Activated naive CD4-positive, alpha-beta T cell (primary cell): ENCODE measurements at places on chromosomes 2 and 18.

DNA sequence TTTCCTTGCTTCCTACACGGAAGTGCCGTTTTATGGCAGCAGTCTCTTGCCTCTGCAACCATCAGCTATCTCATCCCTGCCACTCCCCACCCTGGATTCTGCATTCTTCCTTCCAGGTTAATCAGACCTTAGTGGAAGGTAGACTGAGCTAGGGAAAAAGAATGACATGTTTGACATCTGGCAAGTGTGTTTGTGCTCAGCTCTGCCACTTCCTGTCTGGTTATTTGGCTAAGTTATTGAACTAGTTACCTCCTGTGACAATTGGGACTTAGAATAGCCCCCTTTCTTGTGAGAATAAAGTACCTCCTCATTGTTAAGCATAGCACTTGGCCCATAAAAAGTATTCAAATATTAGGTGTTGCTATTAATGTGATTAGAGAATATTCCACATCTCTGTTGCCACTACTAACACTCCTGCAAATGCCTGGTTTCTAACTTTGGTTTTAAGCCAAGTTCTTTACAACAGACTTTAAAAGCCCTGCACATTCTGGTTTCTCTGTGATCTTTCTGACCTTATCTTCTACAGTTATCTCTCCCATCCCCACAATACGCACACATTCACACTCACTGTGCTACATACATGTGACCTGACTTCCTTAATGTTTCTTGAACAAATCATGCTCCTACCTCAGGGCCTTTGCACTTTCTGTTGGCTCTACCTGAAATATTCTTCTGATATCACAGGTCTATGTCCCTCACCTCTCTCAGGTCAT lies 10.8 kb upstream of the MAPRE2 start:
- no peak for DNase-seq

- DNase-seq: no peak
These were observed 157.8 kb downstream of the GALNT13 start for GRCh38 chr2:154029504-154029903.

DNA sequence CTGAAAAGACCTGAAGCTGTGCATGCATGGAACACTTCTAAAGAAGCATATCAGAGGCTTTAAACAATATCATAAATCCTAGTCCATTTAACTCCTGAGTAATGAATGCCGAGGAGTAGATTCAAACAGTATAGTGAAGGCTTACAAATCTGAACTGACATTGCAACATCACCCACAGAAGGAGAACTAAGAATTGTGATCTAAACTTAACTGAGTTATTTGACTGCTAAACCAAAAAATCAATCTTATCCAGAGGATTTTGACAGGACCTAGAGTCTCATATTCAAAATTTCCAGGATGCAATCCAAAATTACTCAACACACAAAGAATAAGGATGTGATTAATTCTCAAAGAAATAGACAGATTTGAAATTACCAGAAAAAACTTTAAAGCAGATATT lies 181.0 kb downstream of the SLC39A10 start:
- DNase-seq: no peak

DNA sequence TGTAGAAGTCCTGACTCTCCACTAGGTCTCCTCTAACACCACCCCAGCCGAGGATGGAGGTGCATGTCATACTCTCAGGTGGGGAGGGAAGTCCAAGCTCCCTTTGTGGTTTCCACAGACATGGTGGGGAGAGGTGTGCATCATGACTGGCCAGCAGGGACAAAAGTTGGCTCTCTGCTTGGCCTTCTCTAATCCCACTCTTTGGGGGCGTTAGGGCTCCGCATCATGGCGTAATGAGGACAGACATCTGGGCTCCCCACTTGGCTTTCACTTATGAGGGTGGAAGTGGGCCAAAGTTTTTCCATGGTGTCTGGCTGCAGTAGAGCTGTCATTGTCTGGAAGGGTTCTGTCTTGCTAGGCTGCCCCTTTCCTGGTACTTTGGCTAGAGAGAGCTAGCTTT lies 80.7 kb upstream of the DAPL1 start:
- no peak for DNase-seq

DNA sequence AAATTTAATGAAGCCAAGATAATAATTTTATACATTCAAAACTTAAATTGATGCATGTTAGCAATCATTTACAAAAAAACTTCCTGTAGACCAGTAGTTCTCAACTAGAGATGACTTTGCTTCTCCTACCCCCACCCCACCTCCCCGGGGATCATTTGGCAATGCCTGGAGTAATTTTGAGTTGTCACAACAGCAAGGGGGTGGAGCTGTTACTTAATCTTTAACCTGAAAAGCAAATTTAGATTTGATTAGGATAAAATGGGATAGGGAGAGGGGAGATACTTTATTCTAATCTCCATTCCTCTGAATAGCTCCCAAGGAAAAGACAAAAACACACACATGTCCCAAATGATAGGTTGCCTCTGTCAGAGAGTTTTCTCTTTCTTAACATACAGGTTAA lies 4.2 kb downstream of the SLC40A1 start:
- DNase-seq: no peak

DNA sequence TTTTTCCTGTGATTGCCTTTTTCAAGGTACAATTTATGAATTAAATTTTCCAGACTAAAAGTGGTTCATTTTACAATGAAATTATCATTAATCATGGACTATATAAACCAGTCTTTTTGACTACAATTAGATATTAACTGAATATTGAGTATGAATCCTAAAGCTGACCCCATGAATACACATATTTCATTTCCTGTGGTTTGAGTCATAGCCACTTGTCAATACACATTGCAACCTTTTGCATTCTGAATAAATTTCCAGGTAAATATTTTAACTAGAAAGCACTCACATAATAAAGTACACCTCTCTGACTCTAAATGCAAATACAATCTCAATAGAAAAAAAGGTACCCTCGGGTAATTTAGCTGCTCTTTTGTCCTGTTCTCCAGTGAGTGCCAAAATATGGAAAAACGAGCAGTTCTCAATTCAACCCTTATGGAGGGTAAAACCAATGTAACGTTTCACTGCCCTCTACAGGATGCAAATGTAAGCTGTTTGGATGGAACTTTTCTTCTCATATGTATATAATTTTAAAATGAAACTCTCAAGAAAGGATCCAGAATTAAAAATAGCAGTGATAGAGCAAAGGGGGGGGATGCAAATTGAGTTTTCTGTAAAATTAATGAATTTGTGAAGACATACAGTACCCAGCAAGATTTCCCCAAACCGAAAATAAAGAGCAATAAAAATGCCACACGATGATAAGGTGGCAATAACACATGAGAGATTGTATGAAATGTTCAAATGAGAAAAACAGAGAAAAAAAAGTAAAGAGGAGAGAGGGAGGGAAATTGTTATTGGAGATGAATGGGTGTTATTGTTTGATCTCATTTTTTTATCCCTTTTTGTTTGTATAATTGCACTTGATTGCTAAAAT lies 1795.7 kb upstream of the PIK3C3 start:
- DNase-seq: no peak

DNA sequence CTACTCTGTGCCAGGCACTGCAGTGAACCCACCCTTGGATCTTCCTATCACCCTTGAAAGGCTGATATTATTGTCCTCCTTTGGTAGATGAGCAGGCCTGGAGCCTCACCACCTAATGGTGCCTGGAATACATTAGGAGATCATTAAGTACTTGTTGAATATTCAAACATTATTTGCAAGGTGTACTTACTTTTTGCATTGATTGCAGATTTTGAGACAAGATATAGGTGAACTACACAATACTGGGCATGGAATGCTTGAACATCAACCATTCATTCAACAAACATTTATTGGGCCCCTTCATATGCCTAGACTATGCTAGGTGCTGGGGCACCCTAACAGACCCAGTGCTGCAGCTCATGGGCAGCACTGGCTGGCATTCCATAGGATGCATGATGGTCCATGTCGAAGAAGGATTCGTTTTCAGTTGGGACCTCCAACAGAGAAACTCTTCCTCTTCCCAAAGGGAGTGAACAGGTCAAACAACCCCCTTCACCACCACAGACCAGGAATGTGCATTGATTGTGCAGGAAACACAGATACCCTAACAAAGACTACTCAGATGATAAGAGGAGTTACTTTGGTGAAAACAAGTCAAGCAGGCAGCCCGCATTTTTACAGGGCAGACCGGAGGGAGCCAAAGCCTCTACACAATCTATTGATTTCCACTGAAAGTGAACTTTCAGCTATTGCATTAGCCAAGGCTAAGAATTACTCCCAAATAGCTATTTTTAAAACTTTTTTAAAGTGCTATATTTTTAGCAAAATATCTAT lies 149.6 kb upstream of the SH3BP4 start:
- DNase-seq: no peak

- no peak for DNase-seq
These were observed 433.0 kb upstream of the POU3F3 start for GRCh38 chr2:104420953-104421352.

GRCh38 chr2:39728941-39729351 lies 50.1 kb downstream of the THUMPD2 start:
- no peak for DNase-seq

GRCh38 chr2:24820598-24821432 lies 27.6 kb downstream of the CENPO start:
- no peak for DNase-seq

- no peak for DNase-seq
These were observed 23.9 kb downstream of the MAP4K3 start for GRCh38 chr2:39413063-39413737.

DNA sequence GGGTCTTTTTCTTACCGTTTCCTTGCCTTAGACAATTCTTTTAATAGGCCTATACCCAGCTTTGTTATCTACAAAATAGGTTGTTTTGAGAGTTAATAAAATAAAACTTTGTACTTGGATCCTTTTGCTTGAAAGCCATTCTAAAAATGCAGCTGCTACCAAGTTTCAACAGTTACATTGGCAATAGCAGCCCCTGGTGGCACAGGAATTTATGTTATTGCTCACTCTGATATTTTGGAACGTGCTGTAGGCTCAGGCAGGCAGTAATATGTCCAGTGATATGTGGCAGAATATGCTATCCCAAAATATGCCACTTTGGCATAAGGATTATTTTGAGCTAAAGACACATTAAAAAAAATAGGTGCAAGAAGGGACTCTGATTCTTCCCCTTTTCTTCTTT lies 6.7 kb upstream of the COMMD1 start:
- no peak for DNase-seq

DNA sequence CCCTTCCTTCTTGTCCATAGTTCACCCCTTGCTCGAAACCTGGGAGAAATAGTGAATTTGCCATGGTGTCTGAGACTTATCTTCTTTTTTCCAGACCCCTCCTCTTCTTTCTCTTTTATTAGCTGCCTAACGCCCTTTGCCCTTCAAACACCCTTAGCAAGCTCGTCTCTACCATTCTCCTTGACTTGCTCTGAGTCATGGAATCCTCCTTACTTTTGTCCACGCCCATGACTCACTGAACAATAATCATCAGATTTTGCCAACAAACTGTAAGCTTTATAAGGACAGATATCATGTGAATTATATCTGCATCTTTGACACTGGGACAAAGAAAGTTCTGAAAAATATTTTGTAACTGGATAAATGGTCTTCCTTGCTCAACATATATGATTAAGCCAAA lies 67.1 kb upstream of the CNTNAP5 start:
- DNase-seq: no peak

GRCh38 chr2:191234376-191234775 lies 10.8 kb upstream of the MYO1B start:
- DNase-seq: no peak
